Mesothelial cell of epicardium (in vitro differentiated cells): ENCODE measurements at places on chromosomes 4 and X.

DNA sequence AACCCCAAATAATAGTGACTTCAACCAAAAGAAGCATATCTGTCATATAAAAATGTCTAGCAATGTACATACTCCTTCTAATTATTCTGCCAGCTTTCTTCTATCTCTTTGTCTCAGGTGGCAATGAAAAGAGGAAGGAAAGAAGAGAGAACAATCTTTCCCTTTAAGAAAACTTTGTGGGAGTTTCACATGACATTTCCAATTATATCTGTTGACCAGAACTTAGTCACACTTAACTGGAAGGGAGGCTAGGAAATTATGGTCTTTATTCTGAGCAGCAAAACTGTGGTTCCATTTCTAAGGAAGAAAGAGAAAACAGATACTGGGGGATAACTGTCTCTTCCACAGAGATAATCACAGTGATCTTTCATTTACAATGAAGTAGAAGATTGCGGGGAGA, 12.9 kb upstream of the MAOA start:
- H3K27me3 ChIP-seq = no peaks in the 10 kb centered on the region
- peaks cover 8% of the 10 kb centered on the region for H3K4me1 ChIP-seq
- no peaks in the 10 kb centered on the region for H3K36me3 ChIP-seq

- H3K36me3 ChIP-seq = no peaks in the 10 kb centered on the region
- H3K4me1 ChIP-seq = peaks cover 3% of the 10 kb centered on the region
- no peak for DNase-seq
These were observed 98.3 kb upstream of the GALNTL6 start for GRCh38 chr4:171714791-171715454.

DNA sequence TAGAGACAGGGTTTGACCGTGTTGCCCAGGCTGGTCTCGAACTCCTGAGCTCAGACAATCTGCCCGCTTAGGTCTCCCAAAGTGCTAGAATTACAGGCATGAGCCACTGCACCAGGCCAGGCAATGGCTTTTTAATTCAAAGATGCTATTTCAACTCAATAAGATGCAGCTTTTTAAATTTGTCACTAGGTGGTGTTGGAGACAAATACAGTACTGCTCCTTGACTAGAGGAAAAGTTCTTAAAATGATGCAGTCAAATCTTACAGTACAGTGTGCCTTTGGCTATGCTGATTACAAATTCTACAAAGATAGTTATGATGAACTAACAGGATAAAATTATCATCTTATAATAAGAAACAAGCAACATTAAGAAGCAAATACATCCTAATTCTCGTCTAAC, 441.1 kb downstream of the KCNIP4 start:
- no peak for DNase-seq
- H3K36me3 ChIP-seq = no peaks in the 10 kb centered on the region
- no peak overlapping the region for H3K4me3 ChIP-seq
- peaks cover 19% of the 10 kb centered on the region for H3K27me3 ChIP-seq
- H3K4me1 ChIP-seq = no peaks in the 10 kb centered on the region

DNA sequence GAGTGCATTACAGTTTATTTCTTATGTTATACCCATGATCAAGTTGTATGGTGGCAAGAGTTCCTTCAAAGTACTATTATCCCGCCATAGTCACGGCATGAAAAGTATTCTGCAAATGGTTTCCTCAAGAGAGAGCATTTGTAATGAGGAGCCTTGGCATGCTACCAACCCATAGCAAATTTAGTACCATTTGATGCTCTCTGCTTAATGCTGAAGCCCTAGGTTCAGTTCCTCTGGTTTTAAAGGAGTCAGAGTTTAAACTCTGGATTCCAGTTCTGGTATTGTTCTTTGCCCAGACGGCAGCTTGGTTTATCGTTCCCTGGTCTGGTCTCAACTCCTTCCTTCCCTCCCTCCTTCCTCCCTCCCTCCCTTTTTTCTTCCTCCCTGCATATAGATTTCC, 371.3 kb downstream of the BMPR1B start:
- no peaks in the 10 kb centered on the region for H3K27me3 ChIP-seq
- no peak overlapping the region for H3K27ac ChIP-seq
- no peak for DNase-seq
- H3K4me3 ChIP-seq = no peak overlapping the region
- no peaks in the 10 kb centered on the region for H3K36me3 ChIP-seq

DNA sequence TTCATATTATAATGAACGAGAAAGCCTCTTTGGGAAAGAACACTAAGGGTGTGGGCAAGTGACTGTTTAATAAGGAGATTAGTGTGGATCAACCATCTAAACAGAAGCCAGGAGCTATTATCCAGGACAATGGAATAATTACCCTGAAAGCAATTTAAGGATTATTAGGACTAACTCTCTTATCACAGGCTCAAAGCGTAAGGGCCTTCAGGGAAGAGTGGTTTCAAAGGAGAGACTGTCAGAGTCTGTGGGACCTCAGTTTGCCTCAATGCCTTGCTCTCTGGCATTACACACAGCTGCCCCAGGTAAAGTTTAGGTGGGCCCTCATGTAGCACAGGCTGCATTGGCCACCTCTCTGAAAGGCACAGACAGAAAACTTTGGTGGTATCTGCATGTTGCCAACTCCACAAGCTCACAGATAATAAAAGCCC, 717.2 kb upstream of the ADGRL3 start:
- no peak overlapping the region for H3K4me3 ChIP-seq
- no peak overlapping the region for H3K27ac ChIP-seq
- no peak for DNase-seq
- H3K36me3 ChIP-seq = no peaks in the 10 kb centered on the region
- H3K27me3 ChIP-seq = no peaks in the 10 kb centered on the region

DNA sequence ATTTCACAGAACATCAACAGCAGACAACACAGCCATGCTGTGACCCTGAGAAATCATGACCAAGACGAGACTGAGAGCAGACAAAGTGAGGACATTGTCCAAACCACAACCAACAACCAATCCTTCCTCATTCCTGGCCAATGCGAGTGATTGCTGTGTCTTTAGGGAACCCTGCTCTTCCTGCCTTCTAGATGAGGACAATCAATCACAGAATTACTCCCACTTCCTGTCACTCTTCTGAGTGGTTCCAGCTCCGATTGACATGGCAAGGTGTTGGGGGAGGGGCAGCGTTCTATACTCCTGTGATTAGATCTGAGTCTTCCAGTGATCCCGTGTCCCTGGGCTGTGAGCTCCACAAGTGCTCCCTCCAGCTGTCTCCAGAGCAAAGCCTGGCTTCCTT, 227.8 kb downstream of the STIM2 start:
- H3K4me1 ChIP-seq = peaks cover 22% of the 10 kb centered on the region
- no peaks in the 10 kb centered on the region for H3K36me3 ChIP-seq
- no peak overlapping the region for H3K4me3 ChIP-seq
- H3K27ac ChIP-seq = no peak overlapping the region
- peaks cover 46% of the 10 kb centered on the region for H3K27me3 ChIP-seq
- DNase-seq = no peak

- no peaks in the 10 kb centered on the region for H3K36me3 ChIP-seq
- H3K4me3 ChIP-seq = no peak overlapping the region
- no peaks in the 10 kb centered on the region for H3K27me3 ChIP-seq
- no peaks in the 10 kb centered on the region for H3K4me1 ChIP-seq
These were observed 14.0 kb downstream of the MTM1 start for GRCh38 chrX:150582338-150582948.

GRCh38 chr4:96763546-96763945, 923.7 kb downstream of the PDHA2 start:
- no peaks in the 10 kb centered on the region for H3K27me3 ChIP-seq
- no peaks in the 10 kb centered on the region for H3K36me3 ChIP-seq
- peaks cover 15% of the 10 kb centered on the region for H3K4me1 ChIP-seq

DNA sequence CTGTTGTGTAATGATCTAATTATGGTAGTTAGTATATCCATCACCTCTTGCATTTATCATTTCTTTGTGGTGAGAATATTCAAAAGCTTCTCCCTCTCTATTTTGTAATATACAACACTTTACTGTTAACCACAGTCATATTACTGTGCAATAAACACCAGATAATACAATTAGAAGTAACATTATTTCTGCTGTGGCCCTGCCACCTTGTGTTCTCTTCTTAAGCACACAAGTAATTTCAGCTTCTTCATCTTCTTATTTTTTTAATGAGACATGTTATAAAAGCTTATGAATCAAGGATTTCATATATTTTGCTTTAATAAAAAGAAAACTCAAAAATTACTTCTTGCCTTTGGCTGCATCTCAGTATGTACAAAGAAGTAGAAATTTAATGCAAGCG, 675.2 kb upstream of the INTU start:
- DNase-seq = no peak
- H3K4me1 ChIP-seq = peaks cover 22% of the 10 kb centered on the region
- H3K27me3 ChIP-seq = no peaks in the 10 kb centered on the region
- H3K27ac ChIP-seq = no peak overlapping the region

DNA sequence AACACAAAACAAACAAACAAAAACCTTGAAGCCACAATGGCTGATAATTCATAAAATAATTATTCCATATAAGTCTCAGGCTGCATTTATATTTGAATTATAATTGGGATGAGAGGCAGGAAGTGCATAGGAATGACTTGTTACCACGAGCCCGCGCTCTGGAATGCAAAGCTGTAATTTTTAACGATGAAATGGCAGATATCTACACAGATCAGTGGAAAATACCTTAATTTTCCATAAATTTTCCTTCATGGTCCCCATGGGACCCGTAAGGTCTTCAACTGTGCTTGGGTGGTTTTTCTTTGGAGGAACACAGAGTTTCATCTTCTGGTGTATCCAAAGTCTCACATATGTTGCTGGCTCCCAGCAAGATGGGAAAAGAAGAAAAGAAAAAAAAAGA, 226.8 kb downstream of the SHOX start:
- DNase-seq = no peak
- H3K27me3 ChIP-seq = peaks cover 6% of the 10 kb centered on the region
- H3K4me3 ChIP-seq = no peak overlapping the region
- peaks cover 8% of the 10 kb centered on the region for H3K4me1 ChIP-seq
- H3K36me3 ChIP-seq = no peaks in the 10 kb centered on the region

DNA sequence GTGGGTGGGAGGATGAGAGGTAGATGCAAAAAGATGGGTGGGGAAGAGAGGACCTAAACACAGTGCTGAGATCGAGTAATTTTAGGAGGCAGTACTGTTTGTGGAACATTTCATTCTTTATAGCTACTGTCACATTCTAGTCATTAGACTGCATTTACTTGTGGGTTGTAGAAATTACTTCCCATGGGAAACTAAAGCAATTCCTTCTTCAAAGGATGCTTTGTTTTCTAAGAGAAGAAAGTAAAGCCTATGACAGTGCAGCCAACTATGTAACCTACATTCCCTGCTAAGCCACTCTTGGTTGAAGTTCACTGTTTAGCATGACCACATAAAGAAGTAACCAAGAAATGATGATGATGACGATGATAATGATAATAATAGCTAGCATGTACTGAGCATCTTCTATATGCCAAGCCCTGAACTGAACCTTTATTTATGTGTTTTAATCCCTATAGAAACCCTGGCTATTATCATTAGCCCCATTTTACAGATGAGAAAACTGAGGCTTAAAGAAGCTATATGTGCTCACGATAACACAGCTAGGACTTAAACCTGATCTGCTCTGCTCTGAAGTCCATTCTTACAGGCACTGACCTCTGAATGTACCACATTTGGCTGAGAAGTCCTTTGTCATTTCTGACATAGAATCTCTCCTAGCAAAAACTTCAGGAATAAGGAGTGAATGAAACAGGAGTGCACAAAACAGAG, 114.5 kb upstream of the KIT start:
- no peak overlapping the region for H3K27ac ChIP-seq
- no peak for DNase-seq
- no peaks in the 10 kb centered on the region for H3K36me3 ChIP-seq
- peaks cover 25% of the 10 kb centered on the region for H3K4me1 ChIP-seq

- H3K4me3 ChIP-seq = no peak overlapping the region
- DNase-seq = no peak
- no peaks in the 10 kb centered on the region for H3K36me3 ChIP-seq
- H3K27ac ChIP-seq = no peak overlapping the region
- H3K4me1 ChIP-seq = peaks cover 11% of the 10 kb centered on the region
These were observed 42.4 kb upstream of the AGA start for GRCh38 chr4:177484613-177485021.

DNA sequence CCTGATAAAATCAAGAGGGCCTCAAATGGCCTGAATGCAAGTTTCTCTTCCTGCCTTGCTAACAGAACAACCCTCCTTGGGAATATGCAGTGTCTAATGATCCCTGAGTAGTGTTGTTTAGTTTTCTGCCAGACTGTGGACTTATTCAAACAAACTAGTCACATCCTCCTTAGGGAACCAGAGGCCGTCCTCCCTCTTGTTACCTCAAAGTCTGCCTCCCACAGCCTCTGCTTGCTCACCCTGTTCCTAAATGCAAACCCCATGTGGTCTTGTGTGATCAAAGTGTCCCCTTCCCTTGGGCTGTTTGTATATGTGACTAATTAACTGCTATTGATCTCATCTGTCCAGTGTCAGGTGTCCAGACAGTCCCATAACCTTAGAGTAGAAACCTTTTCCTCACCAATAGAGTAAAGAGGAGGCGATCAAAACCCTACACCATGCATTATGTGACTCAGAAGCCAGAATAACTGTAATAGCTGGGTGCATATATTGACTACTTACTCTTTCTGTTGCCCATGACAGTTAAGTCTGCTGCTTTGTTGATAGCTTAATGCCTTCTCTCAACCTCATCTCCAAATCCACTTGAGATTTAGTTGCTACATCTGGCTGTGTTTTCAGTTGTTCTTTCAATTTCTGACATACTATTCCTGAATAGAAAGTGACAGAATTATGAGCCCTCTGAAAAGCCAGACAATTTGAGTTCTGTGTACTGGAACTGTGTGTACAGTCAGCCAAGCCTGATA, 473.0 kb upstream of the NWD2 start:
- H3K36me3 ChIP-seq = no peaks in the 10 kb centered on the region
- no peaks in the 10 kb centered on the region for H3K27me3 ChIP-seq
- H3K4me1 ChIP-seq = no peaks in the 10 kb centered on the region

GRCh38 chr4:169418846-169419245, 148.1 kb upstream of the SH3RF1 start:
- H3K27me3 ChIP-seq = no peaks in the 10 kb centered on the region
- H3K4me1 ChIP-seq = peaks cover 6% of the 10 kb centered on the region
- peaks cover 15% of the 10 kb centered on the region for H3K36me3 ChIP-seq

GRCh38 chr4:94603170-94603747, 151.5 kb downstream of the PDLIM5 start:
- H3K27me3 ChIP-seq = no peaks in the 10 kb centered on the region
- DNase-seq = no peak
- H3K4me1 ChIP-seq = peaks cover 6% of the 10 kb centered on the region
- no peak overlapping the region for H3K27ac ChIP-seq
- no peak overlapping the region for H3K4me3 ChIP-seq
- no peaks in the 10 kb centered on the region for H3K36me3 ChIP-seq

GRCh38 chr4:41451961-41452360, 86.0 kb upstream of the LIMCH1 start:
- no peak overlapping the region for H3K27ac ChIP-seq
- DNase-seq = no peak
- H3K4me3 ChIP-seq = no peak overlapping the region
- H3K27me3 ChIP-seq = no peaks in the 10 kb centered on the region
- peaks cover 33% of the 10 kb centered on the region for H3K4me1 ChIP-seq

- no peak for DNase-seq
- no peak overlapping the region for H3K4me3 ChIP-seq
- peaks cover 6% of the 10 kb centered on the region for H3K36me3 ChIP-seq
- H3K27me3 ChIP-seq = no peaks in the 10 kb centered on the region
- H3K4me1 ChIP-seq = peaks cover 5% of the 10 kb centered on the region
These were observed 24.0 kb upstream of the MTHFD2L start for GRCh38 chr4:74133786-74134499.
